T-helper 2 cell (primary cell): ENCODE measurements at places on chromosomes 6 and 20.

GRCh38 chr20:13221673-13222318 lies 722 bp downstream of the ISM1 start:
- peak; percentile 51 for DNase-seq

DNA sequence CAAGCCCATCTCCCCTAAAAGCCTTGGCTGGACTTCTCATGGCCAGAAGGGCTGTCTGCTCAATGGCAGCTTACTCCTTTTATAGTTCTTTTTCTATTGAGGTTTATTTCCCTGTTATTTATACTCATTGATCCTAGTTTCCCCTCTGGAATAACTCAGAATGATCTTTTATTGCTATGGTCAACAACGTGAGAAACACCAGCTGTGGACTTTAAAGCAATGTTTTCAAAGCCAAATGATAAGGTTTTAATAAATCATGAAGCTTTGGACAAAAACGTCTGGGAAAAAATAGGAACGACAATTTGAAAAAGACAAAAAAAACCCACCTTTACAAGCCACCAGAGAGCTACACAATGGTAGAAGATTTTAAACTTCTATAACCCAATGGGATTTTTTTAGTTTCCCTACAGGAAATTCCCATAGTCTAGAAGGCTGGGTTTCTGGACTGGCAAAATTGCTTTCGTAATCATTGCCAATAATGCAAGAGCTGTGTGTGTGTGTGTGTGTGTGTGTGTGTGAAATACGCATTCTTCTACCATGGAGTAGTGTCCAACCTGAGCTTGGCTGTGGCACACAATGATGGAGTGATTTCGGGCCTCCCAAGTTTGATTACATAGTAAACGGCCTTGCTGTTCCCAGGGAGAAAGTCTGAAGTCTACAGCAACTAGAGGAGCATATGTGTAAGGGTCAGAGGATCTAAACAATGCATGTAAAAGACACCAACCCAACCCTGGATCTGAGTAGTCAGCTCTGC lies 396.0 kb downstream of the SYNE1 start:
- no peak for DNase-seq

DNA sequence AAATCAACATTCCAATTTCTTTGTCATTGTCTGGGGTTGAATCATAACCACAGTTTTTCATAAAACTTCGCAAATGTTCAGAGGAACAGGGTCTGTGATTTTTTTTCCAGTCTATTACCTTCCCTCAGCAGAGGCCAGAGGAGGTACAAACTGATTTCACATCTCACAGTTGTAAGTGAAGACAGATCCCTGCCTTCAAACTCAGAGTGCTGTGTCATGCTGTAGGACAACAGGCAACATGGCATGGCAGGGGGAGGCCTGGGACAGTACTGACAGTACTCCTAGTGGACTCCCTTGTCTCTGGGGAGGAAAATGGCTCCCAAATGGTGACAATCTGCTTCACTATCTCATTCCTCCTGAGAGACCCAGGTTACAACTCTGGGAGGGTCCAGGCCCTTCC lies 308.6 kb downstream of the CDC5L start:
- no peak for DNase-seq

DNA sequence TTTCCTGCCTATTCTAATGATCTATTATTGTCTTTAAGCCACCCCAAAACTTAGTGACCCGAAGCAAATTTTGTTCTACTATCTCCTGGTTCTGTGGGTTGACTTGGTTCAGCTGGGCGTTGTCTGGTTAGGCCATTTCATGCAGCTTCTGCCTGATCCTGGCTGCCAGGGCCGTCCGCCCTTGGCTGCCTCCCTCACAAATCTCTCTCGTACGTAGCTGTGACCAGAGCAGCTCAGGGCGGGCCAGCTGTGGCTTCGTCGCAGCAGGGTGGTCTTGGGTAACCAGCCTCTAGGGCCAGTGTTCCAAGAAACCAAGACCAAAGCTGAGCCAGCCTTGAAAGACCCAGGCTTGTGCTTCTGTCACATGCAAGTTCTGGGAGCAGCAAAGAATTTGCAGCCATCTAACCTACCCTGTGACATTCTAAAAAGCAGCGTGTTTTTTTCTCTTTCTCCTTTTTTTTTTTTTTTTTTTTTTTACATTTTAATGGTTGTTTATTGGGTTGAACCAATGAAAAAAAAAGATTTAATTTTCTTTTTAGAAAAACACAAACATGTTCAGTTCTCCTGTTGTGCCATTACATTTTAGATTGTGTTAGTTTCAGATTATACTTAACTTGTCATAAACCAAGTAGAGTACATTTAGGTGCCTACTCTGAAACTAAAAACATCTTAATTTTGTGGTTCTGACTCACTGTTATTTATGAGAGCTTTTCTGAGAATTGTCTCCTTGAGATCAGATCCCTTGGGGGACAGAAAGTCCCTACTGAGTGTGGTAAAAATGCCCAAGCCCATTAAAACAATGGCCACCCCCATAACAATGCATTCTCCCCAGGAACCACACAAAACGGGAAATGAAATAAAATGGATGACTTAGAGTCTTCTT lies 83.9 kb downstream of the ZDHHC14 start:
- no peak for DNase-seq

DNA sequence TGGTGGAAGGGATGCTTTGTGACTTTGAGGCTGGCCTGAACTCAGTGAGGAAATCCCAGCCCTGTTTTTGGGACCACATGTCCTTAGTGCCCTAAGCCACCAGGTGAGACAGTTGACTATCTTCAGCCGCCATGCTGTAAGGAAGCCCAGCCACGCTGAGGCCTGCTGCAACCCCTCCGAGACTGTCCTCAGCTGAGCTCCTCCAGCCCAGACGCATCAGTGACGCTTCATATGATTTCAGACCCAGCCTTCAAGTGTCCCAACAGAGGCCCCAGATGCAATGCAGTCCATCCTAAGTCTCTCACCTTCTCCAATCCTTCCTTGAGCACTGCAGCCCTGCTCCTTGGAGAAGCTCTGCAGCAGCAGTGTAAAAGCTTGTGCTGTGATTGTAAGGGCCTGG lies 76.2 kb downstream of the NINL start:
- DNase-seq, result no peak

DNA sequence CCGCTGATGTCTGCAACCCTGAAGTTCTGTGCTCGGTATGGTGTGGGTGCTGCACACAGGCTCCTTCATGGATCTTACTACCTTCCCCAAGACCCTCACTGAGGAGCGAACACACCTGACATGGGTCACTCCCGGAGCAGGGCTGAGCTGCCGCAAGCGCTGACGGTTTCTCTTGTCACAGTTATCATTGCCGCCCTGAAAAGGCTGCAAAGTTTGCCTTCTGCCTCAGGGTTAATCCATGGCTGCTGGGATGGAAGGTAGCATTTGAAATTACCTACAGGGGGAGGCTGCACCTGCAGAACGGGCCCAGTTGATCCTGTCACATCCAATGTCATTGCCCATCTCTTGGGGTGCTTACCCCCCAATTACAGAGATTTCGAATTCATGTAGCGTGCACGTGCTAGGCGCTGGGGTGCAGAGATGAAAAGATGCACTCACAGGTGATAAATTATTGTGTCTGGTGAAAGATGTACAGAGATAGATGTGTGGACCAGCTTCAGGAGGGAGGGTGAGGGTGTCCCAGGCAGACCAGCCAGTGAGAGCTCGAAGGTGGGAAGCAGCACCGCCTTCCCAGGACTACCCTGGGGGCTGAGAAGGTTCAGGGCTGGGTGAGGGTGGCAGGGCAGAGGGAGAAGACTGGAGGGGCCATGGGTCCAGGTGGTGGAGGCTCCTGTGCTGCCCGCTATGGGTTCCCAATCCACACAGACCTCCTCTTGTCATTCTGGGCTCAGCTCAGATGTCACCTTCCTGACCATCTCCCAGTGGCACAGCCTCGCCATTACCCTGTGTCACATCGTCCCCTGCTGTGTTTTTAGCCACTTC lies 120.1 kb downstream of the SYCP2 start:
- DNase-seq, result no peak

GRCh38 chr6:154931711-154932424 lies 63.2 kb upstream of the TIAM2 start:
- DNase-seq, result no peak

GRCh38 chr6:34514593-34515472 lies 41.3 kb downstream of the SPDEF start:
- no peak for DNase-seq

DNA sequence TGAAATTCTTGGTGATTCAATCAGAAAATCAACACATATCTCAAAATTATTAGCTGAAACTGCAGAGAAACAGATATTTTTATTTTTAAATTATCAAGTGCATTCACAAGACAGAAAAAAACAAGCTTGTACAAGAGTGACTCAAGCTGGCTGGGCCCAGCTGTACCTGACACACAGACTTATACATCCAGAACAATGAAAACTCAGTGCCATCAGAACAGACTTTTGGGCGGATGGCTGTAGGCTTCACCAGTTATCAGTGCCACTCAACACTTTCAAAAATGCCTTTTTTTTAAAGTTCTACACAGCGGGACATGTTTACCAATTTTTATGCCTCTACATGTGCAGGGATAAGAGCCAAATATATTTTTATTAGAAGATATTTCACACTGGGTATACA lies 102.8 kb downstream of the MYB start:
- DNase-seq, result no peak
